ENCODE measurements at places on chromosomes 11 and 22. TPM values are rescaled to one million over a fixed set of nuclear protein-coding genes. Genes with fewer than 3 reads are reported as not detected.

Gene CHRM1
- total RNA-seq, result not detected

Gene NAV2
- total RNA-seq, result 1.3 TPM

Gene CCDC73
- total RNA-seq, result not detected

Gene OR5P2
- total RNA-seq, result not detected

Gene LGALS1
- 154 TPM for total RNA-seq

Gene SOX10
- total RNA-seq, result not detected
